Temporal lobe (tissue), 4 donors: ENCODE measurements at places on chromosomes 6 and 20. TPM values are rescaled to one million over a fixed set of nuclear protein-coding genes. Genes with fewer than 3 reads are reported as not detected.

The DTNBP1 gene
- 7.6 TPM for total RNA-seq

The USP49 gene
- 14.5 TPM for total RNA-seq

The PRRT1 gene
- total RNA-seq = 0.74 TPM

The OPN5 gene
- not detected for total RNA-seq

The CCDC170 gene
- total RNA-seq = 0.74 TPM

The PTK7 gene
- total RNA-seq = 17.9 TPM

The GMPR gene
- 1.2 TPM for total RNA-seq

The CST5 gene
- total RNA-seq = not detected
